ENCODE measurements at places on chromosomes 12 and 14.
A peak's percentile ranks its signal among the peaks of the same experiment; 100 is the strongest.

- peak; percentile 24 for DNase-seq
Observed at GRCh38 chr12:83826112-83826511, 1086.5 kb downstream of the SLC6A15 start.

DNA sequence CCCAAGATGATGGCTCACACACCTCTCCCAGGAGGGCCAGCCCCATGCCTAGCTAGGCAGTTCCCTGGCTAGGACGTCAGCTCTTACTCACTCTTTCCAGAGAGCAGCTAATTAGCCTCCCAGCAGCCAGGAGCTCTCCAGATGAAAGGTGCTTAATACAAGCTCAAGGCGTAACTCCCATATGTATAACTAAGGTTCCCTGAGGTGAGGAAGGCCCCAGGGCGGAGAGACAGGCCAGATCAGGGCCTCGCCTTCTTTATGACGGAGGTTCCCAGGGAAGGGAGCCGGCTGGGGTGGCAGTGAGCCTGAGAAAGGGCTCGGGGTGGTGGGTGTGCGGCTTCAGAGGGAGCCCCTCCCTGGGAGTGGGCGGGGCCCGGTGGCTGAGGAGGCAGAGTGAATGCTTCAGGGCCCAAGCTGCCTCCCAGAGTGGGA lies 26.4 kb upstream of the ZFP36L1 start:
- no peak for DNase-seq

GRCh38 chr14:61145903-61146481 lies 135.1 kb downstream of the TMEM30B start:
- DNase-seq: no peak

DNA sequence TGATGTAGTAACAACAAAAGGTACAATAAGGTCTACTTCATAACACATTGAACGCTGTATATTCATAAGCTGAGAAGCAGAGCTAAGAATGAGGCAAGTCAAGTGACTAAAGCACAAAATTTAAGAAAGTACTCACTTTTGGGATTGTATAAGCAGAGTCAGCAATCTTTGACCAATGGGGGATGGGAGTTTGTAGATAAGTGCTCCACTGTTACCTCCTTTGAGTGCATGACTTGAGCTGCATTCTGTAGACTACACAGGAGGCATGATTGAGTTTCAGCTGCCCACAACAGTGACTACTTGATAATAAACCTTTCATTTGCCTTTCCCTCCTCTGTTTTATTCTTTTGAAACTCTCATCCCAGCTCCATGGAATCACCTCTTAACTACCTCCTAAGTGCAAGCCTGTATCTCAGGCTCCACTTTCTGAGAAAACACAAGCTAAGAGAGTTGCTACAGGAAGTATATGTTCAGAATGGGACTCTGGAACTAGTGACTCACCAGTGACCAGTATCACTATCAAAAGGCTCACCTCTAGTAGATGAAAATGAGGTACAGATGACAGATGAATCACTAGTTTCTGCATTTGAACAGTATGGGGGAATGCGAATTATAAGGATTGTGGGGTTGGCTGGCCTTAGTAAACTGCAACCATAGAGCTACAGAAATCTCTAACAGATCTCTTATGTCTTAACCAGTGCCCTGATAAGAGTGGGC lies 49.2 kb downstream of the SLC35F4 start:
- DNase-seq: no peak

- no peak for DNase-seq
Observed at GRCh38 chr12:64255249-64255648, 33.2 kb upstream of the KICS2 start.

DNA sequence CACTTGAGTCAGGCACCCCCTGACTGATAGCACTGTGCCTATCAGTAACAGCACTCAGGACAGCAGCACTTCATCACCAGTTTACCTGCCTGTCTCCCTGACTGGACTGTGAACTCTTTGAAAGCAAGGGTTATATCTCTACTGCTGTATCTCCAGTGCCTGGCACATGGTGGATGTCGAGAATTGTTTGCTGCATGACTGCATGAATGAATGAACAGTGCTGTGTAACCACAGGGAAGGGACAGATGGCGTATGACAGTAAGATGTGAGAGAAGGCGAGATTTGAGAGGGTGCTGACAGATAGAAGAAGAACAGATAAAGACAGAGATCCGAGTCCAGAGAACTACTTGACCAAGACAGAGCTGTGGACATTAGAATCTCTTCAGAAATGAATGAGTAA lies 29.7 kb downstream of the BRAP start:
- no peak for DNase-seq

- DNase-seq: no peak
Observed at GRCh38 chr12:68425998-68426397, 93.8 kb upstream of the MDM1 start.

DNA sequence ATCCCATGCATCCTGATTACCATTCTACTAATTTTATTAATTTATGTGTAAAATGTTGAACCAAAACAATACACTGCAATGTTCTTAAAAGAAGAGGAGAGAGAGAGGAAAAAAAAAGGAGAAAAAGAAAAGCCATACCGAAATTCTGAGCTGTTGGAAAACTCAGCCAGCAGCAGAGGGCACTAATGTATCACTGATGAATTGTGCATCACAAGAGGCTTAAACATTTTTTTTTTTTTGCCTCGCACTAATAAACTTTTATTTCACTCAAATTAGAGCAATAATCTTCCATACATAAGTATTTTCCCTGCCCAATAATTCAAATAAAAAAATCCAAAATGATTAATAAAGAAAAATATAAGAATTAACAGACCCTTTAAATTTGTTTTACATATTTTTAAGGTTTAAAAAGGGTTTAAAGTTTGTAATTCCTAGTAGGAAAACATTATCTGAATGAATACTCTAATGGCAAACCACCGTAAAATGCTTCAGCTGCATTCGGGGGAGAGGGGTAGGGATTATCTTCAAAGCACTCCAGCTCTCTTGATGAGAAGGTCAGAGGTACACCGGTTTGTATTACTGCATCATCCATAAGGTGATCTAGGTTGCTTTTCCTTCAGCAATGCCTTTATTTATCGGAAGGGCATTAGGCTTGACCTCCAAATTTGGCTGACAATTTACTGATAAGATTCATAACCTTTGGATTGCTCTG lies 41.9 kb downstream of the ATP23 start:
- peak; percentile 50 for DNase-seq

DNA sequence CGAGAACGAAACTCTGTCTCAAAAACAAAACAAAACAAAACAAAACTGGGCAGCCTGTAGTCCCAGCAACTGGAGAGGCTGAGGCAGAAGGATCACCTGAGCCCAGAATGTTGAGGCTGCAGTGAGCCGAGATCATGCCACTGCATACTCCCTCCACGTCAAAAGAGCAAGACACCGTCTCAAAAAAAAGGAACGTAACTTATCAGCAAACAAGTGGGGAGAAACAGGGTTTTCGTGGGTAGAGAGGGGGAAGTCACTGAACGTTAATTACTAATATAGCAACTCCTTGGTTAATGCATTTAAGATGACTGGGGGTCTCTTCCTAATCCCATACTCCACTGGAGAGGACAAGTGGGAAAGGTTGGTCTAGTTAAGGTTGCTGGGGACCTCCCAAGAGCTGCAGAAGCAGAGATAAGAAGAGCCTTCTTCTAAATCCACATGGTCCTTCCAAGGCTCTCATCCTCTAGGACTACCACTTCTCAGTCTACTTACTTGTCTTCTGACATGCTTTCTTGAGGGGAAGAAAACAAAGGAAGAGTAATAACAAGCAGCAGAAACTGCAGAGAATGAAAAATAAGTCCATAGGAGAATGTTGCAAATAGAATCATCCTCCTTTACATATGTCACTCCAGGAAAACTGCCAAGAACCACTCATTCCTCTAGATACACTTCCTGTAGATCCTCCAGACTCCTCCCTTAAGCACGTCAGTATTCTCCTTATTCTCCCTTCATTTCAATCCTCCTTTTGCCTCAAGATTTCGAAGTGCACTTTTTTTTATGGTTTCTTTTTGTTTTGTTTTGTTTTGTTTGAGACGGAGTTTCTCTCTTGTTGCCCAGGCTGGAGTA lies 5.8 kb downstream of the NUMB start:
- no peak for DNase-seq

- DNase-seq: no peak
Observed at GRCh38 chr12:110345963-110346362, 57.5 kb downstream of the ANAPC7 start.

- DNase-seq: no peak
Observed at GRCh38 chr12:125734137-125734536, 668.9 kb downstream of the AACS start.

- DNase-seq: peak; percentile 74
Observed at GRCh38 chr12:48001505-48002413, 2.5 kb downstream of the COL2A1 start.

DNA sequence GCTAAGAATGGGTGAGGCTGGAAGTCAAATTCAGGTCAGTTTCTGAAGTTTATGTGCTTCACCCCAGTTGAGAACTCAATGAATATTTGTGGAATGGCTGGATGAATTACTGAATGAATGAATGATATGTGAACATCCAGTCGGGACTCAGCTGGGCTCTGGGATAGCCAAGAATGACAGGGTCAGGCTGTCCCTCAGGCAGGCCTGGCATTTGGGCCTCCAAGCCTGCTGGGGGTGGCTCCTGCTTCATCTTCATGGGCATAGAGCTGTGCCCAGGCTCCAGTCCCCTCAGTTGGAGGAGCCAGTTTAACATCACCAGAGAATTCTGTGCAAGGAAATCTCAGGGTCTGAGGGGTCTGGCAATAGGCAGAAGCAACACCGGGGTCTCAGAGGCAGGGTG lies 185.8 kb downstream of the PHETA1 start:
- no peak for DNase-seq

GRCh38 chr14:99479160-99479905 lies 1.3 kb downstream of the SETD3 start:
- no peak for DNase-seq

DNA sequence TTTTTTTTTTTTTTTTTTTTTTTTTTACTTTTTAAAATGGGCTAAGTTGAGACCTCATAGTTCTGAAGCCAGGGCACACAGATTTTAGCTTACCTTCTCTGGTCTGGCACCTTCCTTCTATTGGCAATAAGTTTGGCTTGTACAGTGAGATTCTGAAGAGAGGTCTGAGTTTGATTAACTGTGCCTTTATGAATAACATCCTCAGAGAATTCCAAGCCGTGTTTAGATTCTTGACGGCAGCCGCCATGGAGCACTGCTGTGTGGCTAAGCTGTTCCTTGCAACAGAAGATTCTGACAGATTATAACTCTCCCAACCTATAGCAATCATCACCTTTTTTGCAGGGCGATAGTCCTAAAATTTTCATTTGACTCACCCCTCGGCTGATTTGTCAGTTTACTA lies 354.9 kb upstream of the FAR2 start:
- no peak for DNase-seq

DNA sequence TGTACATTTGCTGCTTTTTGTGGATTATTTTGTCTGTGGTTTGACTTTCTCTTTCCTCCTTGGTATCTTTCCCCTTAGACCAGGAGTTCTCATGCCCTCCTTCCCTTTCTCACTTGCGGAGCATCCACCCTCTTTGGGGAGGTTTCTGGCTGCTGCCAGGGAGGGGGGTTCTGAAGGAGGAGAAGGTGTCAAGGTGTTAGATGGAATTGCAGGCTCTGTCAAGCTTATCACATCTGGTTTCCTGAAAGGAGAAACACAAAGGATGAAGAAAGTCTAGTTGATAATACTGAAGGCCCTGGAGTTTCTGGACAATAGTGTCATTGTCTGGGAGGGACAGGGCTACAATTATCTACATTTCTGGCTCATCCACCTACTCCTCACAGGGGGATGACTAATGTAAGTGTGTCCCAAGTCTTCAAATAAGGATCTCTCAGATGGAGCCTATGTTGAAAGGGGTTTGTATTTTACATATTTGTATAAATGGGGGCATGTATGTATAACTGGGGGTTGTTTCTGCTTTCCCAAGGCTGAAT lies 217.3 kb upstream of the CCDC196 start:
- no peak for DNase-seq

DNA sequence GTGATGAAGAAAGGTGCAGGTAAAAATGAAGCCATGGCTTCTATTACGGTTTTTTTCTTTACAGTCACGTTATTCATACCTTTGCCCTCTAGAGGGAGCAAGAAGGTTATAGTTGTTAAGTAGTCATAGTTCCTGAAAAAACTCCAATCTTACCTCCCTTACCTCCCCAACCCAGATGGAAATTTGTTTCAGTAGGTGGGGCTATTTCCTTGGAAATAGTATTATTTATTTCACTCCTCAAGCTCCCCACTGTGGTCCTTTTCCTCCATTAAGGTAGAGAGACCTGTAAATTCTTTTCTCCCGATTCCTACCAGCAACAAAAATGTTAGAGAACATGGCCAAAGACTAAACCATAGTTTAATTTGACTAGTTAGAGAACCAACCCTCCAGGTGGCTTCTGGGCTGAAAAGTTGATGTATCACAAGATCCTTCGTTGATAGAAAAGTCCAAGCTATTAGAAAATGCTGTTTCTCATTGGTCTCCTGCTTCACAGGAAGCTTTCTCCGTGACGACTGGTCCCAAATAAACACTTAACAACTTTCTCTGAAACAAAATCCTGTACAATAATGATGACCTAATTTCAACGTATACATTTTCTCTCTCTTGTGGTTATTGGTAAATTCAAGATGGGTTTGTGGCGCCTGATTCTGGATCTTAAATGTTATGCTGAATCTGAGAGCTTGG lies 43.5 kb downstream of the TMX1 start:
- DNase-seq: peak; percentile 60

GRCh38 chr12:124630791-124631313 lies 63.4 kb upstream of the NCOR2 start:
- no peak for DNase-seq

DNA sequence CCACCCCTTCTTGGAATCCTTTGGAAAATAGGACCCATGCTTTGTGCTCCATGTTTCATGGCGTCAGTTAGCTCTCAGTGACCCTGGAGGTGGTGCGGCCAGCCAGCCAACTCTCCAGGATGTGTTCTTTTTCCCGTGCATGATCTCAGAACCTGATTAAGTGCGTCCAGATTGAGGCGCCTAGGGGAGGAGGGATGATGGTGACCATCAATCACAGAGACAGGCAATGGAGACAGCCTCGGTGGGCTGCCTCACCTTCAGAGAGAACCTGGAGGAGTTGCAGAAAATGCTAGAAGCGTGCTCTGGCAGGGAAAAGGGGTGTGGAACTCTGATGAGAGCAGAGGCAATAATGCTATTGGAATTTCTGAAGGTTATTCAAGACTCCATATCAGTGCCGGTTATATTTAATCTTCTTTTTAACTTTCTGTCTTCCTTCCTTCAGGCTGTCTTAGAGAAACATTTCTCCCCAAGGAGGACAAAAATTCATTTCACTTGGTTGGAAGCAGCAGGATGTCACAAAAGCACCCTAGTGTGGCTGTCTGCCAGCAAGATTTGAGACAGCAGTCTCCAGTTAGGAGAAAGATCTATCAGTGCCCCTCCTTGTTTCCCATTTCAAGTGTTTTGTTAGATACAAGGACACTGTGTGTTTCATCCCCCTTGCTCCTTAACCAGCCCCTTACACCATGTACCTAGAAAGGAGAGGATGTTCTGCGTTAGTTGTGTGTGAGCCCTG lies 53.3 kb upstream of the IGF1 start:
- DNase-seq: no peak

Measured in neuronal stem cell (in vitro differentiated cells).